ENCODE measurements at places on chromosomes 7 and 10. TPM values are rescaled to one million over a fixed set of nuclear protein-coding genes. Genes with fewer than 3 reads are reported as not detected.
A peak's percentile ranks its signal among the peaks of the same experiment; 100 is the strongest.

DNA sequence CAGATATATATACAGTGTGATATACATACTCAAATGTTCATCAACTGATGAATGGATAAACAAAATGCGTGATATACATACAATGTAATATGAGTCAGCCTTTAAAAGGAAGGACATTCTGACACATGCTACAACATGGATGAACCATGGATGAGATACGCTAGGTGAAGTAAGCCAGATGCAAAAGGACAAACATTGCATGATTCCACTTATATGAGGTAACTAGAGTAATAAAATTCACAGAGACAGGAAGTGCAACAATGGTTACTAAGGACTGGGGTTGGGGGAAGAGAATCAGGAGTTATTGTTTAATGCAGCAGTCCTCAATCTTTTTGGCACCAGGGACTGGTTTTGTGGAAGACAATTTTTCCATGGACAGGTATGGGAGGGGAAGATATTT lies 47.3 kb upstream of the PIK3AP1 start:
- no peak for DNase-seq

GRCh38 chr7:119664601-119665000 lies 608.4 kb upstream of the KCND2 start:
- DNase-seq, result no peak

GRCh38 chr10:14617852-14618251 lies 156.8 kb downstream of the FAM107B start:
- DNase-seq, result no peak

DNA sequence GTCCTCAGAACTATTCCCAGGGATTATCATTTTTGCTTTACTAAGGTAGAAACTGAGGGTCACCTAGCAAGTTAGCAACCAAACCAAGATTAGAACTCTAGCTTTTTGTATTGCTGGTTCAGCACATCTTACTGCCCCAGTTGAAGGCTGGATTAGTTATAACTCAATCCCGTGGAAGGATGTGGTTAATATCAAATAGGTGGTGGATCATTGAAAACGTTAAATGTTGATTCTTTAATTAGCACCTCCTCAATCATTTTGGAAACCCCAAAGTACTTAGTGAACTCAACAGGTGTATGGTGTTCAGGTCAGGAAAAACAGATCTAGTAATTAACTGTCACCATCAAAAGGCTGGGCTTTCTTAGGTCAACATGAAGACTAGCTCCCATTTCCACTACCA lies 152.4 kb downstream of the ARID5B start:
- DNase-seq, result no peak

DNA sequence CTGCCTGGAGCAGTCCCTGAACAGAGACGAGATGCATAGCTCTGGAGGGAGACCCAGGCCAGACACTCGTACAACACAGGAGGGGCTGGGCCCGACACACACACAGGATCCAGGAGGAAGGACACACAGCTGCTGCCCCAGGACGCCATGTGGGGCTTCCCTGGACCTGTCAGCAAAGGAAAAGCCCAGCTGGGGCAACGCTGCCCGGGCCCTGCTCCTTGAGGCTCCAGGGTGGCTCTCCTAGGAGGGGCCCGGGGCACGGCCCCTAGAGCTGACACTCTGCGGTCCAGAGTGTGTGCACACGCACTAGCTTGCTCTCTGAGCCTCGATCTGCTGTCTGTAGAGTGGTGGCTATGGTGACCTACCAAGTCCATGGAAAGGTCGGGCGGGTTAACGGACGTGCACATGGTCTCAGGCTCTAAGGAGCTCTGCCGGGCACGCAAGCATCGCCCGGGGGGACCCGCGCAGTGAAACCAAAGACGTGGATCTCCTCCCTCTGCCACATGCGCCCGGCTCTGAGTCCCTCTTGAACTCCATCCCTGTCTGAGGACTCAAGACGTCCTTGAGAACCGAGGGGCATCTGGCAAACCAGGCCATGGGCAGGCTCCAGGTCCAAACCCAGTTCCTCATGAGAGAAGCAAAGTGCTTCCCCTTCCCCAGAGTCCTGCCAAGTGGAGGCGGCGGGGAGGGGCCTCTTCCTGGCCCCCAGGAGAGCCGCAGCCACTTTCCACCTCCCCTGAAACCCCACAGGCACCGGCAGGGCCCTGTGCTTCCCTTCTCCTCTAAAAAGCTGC lies 279.0 kb downstream of the ELFN1 start:
- peak; percentile 34 for DNase-seq

- DNase-seq, result peak; percentile 51
These were observed 6.5 kb downstream of the LBX1 start for GRCh38 chr10:101222683-101223273.

DNA sequence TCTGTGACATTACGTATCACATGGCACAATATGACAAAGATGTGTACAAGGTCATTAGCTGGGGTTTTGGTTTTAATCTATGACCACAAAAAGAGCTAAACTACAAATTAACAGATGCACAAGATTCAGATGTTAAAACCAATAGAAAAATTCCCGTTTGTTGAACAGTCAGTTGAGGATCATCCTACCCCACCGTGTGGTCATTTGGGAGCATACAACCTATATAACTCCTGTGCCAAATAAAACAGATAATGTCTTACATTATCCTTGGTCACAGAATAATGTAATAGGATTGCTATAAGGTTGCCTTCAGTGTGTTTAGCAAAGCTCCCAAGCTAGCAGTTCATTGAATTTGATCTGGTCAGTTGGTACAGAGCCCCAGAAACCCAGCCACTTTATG lies 28.2 kb downstream of the ASNS start:
- DNase-seq, result no peak

GRCh38 chr7:116990056-116990455 lies 36.8 kb downstream of the ST7 start:
- DNase-seq, result no peak

- DNase-seq, result no peak
These were observed 1034.5 kb upstream of the LRRTM3 start for GRCh38 chr10:65891073-65891981.

GRCh38 chr10:60621018-60621417 lies 157.3 kb upstream of the CDK1 start:
- no peak for DNase-seq

DNA sequence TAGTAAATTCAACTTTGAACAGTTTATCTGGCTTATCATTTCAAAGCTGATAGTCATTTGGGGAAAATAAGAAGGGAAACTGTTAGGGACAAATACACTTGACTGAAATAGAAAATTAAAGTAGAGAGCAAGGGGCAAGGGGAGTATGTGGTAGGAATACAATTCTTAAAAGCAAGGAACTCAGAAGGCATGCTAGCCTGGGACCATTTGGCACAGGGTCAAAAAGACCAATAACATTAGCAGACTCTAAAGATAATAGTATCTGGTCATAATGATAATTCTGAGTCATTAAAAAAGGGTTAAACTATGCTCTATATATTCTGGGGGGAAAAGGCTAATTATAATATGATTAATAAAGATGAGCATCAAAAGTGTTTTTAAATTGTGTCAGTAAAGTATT lies 112.2 kb downstream of the CNOT4 start:
- no peak for DNase-seq

GRCh38 chr10:75980419-75981002 lies 549.1 kb downstream of the LRMDA start:
- no peak for DNase-seq

- no peak for DNase-seq
These were observed 12.0 kb upstream of the AOAH start for GRCh38 chr7:36736090-36736898.

- no peak for DNase-seq
These were observed 255.7 kb downstream of the TNS3 start for GRCh38 chr7:47326220-47326619.

The MOGAT3 gene
- not detected for total RNA-seq

The CAMK2B gene
- 0.11 TPM for total RNA-seq

The OGDHL gene
- total RNA-seq, result not detected

The HECW1 gene
- total RNA-seq, result not detected

The ACSL5 gene
- total RNA-seq, result 59.5 TPM

The SPAG6 gene
- 0.77 TPM for total RNA-seq
